Femur (tissue), 1 donor: ENCODE measurements at places on chromosomes 2 and 18.

- DNase-seq: no peak
Observed at GRCh38 chr2:11540996-11541692, 7.3 kb downstream of the GREB1 start.

DNA sequence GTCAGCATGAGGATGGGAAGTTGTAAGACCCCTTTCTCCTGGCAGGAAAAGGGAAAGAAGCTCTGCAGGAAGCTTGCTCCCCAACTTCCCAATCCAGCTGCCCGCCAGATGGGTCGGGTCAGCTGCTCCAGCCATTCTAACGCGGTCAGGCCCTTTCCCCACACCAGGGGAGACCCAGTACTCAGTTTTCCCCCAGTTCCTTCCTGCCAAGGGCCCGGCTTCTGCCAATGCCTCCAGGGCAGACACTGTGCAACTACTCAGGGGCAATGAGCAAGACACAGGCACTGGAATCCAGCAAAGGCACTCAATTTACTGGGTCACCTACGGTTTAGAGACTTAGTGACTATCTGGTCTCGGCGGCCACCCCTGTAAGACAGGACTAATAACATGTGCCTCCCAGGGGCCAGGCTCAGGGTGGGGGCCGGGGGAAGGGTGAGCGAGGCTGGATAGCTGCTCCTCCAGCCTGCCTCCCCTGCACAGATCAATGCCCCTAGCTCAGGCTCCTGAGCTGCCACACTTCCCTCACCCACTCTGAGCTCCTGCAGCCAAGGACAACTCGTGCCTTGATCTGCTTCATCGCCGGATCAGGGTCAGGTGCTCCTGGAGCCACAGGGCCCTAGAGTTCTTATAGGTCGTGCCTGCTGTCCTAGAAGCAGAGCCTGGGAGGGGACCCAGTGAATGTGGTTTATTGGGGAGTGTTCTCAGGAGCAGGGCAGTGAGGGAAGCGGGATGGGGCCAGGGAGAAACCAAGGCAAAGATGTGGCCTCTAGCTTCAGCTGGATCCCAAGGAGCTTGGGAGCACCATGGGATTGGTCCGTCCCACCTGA, 171.1 kb downstream of the ZFP36L2 start:
- peak; percentile 13 for DNase-seq

- no peak for DNase-seq
Observed at GRCh38 chr2:219598308-219599078, 836 bp downstream of the STK11IP start.

DNA sequence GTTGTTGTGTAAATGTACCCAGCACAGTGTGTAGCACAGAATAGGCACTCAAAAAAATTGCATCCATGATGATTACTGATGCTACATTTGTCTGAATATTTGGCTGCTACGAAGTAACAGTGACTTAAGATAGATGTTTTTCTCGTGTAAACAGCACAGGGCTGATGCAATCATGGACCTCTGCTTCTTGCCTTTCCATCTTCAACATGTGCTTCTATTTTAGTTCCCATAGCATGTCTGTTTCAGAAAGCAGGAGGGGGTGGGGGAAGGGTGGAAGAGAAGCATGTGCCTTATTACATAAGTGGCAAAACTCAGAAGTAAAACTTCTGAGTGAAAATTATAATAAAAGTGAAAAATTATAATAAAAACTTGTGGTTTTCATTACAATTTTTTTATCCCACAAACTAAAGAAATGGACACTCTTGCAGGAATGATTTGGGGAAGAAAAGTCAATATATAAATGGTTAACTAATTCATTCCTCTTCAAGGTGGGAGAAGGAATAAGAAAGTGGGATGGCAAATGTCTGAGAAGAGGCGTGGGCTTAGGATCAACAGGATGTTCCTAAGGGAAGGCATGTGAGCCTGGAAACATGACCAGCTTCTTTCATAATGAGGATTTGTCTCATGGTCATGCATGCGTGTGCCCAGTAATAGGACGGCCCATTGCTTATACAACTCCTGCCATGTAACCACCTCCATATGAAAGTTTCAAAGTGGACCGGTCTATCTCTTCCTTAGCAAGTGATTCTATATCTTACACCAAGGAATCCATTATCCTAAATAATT, 27.2 kb downstream of the CCBE1 start:
- no peak for DNase-seq

GRCh38 chr2:79670198-79670597, 157.3 kb downstream of the CTNNA2 start:
- no peak for DNase-seq

DNA sequence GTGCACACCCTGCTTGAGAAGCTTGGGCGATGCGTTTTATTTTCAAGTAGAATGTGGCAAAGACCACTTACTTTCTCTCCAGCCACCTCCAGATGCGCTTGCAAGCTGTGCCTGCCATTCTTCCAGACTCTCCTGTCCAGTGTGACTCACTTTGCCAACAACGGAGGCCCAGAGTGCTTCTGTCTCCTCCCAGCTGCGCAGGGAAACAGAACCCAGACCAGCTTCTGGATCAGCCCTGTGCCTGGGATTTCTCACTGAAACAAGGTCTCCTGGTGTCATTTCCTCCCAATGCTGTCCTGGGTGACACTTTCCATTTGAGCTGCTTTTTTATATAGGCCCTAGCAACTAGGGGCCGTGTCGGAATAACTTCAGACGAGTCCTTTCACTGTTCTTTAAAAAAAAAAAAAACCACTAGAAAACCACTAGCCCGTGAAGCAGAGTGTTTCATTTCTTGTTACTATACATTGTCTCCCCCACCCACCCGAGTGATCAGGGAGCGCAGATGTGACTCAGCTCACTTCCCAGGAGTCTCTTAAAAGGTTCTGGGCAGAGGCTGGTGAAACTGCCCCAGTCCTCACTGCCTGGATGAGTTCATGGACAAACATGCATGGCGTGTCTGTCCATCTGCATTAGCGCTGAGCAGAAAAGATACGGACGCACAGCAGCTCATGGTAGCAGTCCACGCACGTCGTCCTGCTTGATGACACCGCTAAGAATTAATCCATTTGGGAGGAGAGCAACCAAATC, 25.3 kb upstream of the RPL31 start:
- DNase-seq: no peak

GRCh38 chr2:39595116-39595515, 70.6 kb upstream of the TMEM178A start:
- no peak for DNase-seq

DNA sequence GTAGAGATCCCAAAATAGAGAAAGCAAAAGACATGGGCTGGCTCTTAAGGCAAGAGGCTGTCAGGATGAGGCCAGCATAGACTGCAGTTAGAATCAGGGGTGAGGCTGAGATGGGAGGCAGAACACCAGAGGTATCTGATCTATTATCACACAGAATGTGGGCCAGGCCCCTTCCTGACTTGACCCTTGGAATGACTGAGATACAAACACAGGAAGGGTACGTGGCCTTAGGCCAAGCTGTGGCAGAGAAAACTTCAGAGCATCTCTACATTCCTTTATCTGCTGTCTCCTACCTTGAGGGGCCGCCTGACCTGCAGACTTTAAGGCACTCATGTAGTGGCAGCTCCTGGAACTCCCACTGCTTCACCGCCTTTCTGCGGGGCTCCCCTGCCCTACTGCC, 28.4 kb downstream of the TMEM17 start:
- no peak for DNase-seq

DNA sequence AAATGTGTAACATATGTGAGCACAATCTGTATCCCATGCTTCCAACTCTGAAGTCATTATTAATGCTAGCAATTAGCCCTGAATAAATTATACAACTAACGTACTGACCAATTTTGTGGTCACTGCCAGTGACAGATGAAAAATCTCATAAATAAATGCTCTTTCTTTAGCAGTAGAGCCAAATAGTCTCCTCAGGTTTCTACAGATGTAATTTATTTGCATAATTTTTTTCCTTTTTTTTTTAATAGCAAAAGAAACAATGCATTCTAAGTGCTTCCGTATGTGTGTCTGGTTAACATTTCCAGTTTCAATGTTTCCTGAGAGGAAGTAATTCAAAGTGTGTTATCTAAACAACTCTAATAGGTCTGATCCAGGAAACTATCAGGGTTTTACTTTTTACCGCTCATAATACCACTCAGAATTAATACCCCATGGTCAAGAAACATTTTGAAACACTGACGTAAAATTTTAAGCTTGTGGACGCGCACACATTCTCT, 108.4 kb downstream of the MEP1B start:
- DNase-seq: no peak

DNA sequence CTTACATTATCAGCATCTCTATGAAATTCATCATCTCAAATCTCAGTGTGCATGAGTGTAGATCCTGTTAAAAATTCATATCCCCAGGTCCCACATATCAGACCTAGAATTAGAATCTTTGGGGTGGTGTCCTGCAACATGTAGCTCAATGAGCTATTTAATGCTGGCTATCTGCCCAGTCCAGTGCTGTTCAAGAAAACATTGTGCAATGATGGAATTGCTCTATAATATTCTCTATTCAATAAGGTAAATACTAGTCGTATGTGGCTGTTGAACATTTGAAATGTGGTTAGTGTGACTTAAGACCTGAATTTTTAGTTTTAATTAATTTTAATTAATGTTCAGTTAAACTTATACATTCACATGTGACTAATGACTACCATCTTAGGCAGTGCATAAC, 127.4 kb downstream of the NOL4 start:
- no peak for DNase-seq
